ENCODE measurements at places on chromosomes 6 and 20.

- no peak for DNase-seq
Observed at GRCh38 chr20:54002056-54002575, 68.3 kb downstream of the BCAS1 start.

GRCh38 chr20:17538517-17539170 lies 7.5 kb upstream of the BFSP1 start:
- DNase-seq: no peak

DNA sequence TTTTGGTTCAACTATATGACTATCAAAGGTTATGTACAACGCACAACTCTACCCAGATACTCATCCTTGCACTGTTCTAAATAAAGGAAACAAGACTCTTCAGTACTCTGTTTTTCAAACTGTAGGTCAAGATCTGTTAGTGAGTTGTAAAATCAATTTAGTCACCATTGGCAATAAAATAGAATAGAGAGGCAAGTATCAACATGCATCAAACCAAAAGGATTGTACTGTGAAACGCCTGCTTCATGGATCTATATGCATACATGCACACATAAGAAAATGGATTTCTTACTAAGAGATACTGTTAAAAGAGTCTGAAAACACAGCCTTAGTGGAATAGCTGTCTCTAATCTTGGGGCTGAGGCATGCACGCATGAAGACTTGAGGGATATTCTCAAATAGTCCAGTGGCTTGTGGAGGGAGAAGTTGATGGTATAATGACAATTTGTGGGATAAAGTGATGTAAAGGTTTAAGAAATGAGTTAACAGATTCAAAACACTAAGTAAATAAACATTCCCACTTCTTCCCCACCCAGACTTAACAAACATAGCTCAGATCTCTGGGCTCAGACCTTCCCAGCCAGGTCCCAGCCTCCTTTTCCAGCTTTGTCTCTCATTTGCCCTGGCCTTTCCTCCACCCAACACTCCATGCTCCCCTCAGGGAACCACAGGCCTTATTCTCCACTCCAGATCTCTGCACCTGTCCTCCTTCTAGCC lies 10.7 kb upstream of the LZTS3 start:
- no peak for DNase-seq

GRCh38 chr6:41689171-41690008 lies 46.0 kb downstream of the TFEB start:
- DNase-seq: no peak
